Caki2 (cell line): ENCODE measurements at places on chromosomes 16 and 17.

- DNase-seq = peak; percentile 66
Observed at GRCh38 chr17:39617446-39618245, 9.1 kb upstream of the PPP1R1B start.

- DNase-seq = peak; percentile 26
Observed at GRCh38 chr16:88527186-88527936, 42.8 kb upstream of the ZC3H18 start.

- no peak for DNase-seq
Observed at GRCh38 chr16:64398793-64399192, 723.1 kb downstream of the CDH11 start.

GRCh38 chr17:5672141-5672540 is 87.8 kb upstream of the NLRP1 start:
- no peak for DNase-seq

DNA sequence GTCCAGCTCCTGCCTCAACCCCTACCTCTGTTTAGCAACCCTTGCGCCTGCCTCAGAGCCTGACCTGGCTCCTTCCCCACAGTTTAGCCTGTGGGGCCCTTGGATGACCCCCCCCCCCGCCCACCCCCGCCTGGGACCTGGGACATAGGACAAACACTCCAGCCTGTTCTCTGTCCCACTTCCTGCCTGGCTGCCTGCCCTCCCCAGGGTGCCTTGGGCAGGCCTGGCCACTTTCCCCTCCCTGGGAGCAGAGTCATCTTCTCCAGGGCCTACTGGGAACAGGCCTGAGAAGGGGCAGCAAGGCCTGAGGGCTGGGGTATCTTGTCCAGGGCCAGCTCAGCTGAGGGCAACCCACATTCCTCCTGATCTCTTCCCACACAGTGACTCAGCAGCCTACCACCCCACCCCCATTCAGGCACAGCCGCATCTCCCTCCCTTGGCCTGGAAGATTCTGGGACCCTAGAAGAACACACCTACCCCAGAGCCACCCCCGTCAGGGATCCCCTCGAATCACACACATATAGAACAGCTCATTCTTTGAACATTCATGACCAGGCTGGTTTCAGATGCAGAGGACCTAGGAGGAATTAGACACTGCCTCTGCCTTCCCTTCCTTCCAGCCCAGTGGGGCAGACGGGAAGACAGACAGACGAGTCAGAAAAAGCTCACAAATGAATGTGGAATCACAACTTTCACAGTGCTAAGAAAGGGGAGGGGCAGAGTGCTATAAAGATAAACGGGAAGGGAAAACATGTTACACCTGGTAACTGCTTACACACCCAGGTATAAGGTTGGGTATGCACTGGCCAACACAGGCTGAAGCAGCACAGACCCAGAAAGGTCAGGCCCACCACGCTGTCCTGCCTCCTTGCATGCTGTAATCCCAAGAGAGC is 6.0 kb downstream of the FHOD1 start:
- peak; percentile 52 for DNase-seq

DNA sequence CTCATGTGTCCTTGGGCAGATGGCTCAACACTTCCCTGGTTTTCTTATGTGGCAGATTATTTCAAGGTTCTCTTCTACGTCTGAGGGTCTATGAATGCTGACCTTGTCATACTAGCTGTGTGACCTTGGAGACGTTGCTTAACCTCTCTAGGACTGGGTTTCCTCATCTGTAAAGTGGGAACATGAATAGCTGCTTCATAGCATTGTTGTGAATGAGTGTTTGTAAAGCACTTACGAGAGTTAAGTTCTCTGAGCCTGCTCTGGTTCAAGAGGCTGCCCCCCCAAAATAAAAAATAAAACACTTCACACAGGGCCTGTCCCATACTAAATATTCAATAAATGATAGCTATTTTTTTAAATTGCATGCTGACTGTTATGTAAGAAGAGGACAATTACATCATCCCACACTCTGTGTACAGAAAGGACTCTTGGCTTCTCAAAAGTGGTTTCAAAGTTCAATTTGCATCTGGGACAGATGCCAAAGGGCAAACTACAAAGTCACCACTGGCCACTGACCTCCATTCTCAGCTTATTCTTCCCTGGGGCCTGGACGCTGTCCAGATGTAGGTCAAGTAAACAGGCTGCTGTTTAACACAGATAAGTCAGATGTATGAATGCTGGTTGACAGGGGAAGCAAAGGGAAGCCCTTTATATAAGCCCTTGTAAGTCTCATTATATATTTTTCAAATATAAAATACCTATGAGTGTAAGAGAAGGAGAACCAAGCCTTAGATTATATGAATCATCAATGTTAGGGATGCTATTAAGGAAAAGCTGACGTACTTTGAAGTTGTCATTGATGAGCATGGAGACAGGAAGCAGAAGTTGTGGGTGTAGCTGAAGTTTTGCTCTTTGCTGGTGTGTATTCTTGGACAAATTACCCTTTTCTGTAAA is 15.4 kb upstream of the NDEL1 start:
- no peak for DNase-seq

DNA sequence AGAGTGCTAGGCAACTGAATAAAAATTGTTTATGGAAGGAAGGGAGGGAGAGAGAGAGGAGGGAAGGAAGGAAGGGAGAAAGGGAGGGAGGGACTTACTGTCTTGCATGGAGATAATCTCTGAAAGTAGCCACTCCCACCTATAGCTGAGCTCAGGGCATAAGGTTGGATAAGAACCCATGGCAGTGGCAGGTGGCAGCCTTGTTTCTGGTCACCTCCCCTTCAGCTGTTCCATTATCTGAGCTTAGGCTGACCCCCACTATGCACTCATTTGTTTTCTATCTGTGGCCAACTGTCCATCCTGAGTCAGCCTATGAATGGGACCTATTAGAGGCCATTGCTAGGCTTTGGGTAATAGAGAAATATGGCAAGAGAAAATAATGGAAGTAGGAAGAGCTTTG is 25.3 kb upstream of the MTMR4 start:
- DNase-seq = no peak

- DNase-seq = no peak
Observed at GRCh38 chr16:83785455-83785854, 22.3 kb upstream of the HSBP1 start.

- no peak for DNase-seq
Observed at GRCh38 chr17:6862825-6863224, 31.3 kb upstream of the TEKT1 start.

- DNase-seq = no peak
Observed at GRCh38 chr17:70265471-70265870, 96.1 kb downstream of the KCNJ2 start.

DNA sequence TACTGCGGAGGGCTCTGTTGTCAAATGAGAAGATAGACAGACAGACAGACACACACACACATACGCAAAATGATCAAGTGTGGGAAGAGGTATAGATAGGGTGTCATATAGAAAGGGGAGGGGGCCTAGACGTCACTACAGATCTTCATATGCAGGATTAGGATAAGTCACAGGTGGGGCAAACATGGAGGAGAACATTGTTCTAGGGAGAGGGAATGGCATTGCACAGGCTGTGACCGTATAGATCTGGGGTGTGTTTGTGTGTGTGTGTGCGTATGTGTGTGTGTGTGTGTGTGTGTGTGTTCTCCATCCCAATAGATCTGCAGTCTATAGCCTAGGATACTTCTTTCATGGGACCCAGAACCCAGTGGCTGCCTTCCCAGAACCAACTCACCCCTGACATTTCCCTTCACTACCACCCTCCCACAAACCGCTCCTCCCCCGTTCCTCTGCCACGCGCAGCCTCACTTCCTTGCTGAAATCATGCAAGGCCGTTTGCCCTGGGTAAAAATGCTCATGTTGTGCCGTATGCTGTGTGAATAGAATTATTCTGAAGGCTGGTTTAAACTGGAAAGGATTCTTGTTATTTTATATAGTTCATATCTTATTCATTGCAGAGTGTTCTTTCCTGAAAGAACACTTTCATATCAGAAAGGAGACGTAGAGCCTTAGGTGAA is 50.5 kb upstream of the CCL1 start:
- DNase-seq = no peak

DNA sequence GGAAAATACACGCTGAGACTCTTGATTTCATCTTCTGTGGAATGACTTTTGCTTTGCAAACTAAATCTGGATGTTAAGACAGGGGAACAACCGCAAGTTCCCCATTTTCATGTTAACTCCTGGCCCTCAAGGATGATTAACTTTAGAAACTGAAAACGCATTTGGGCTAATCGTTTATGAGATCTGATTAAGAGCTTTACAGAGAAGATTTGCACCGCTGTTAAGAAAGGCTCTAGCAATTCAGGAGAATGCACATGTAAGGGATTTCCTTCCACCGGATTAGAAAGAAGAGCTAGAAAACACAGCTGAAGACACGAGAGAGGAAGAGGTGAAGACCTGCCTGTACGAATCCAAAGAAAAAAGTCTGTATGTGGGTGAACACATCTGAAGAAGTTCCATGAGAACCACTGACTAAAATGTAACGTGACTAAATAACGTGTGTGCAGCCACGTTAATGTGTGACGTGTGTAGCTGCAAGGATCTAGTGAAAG is 106.4 kb downstream of the YPEL2 start:
- DNase-seq = no peak

DNA sequence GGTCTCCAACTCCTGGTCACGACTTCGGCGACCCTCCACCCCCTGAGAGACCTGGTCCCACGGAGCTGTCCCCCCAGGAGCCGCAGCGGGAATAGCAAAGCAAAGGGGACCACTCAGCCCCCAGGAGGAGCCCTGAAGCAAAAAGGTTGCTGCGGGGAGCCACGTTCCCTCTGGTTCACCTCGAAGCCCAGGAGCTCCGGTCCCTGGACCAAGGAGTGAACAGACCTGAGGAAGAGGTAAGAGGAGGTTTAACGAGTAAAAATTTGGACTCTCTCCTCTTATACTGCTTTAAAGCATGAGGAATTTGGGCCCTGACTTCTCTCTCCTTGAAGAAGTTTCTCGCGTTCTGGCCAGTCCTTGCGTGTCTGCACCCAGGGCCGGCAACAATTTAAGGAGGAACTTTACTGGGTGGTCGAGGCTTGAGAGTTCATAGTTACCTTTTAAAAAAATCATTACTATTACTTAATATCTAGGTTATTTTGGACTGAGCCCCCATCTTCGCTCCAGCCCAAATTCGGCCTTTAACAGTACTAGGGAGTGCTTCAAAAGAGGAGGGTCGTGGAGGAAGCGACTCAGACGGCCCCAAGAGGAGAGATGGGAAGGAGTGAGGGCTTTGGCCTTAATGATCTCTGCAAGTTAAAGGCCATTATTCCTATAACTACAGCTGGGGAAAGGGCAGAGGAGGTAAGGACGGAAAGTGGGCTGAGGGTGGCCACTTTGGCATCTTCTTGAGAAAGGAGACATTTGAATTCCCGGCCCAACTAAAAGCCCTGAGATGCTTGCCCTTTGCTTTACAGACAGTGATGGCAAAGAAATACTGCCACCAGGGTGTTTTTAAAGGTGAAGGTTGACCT is 16.9 kb upstream of the HOXB9 start:
- DNase-seq = no peak

GRCh38 chr17:28527181-28527681 is 21.1 kb downstream of the FOXN1 start:
- no peak for DNase-seq

- peak; percentile 22 for DNase-seq
Observed at GRCh38 chr16:20385844-20386832, 18.4 kb downstream of the PDILT start.

DNA sequence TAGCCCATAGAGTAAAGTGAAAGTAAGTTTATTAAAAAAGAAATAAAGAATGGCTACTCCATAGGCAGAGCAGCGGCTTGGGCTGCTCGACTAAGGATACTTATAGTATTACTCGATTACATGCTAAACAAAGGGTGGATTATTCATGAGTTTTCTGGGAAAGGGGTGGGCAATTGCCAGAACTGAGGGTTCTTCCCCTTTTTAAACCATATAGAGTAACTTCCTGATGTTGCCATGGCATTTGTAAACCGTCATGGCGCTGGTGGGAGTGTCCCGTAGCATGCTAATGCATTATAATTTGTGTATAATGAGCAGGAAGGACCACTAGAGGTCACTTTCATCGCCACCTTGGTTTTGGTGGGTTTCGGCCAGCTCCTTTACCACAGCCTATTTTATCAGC is 13.3 kb upstream of the GAS7 start:
- no peak for DNase-seq

DNA sequence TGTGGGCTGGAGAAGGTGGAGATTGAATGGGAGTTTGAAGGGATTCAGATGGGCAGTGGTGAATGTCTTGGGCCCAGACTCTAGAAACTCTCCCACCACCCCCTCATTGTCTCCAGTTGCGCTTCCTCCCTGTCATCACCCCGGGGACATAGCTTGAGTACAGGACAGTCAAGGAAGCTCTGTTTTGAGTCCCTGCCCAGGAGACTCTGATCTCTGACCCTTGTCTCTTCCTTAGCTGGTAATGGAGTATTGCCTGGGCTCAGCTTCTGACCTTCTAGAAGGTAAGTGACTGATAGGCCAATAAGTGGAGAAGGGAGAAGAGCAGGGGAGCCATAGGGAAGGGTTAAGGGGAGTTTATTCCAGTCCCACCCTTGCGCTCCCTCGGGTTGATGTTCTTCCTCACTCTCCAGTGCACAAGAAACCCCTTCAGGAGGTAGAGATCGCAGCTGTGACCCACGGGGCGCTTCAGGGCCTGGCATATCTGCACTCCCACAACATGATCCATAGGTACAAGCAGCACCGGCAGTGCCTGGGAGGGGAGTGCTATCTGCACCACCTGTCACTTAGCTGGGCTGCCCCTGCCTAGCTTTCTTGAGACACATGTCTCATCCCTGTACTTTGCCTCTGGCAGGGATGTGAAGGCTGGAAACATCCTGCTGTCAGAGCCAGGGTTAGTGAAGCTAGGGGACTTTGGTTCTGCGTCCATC is 5.0 kb downstream of the TAOK2 start:
- DNase-seq = no peak

DNA sequence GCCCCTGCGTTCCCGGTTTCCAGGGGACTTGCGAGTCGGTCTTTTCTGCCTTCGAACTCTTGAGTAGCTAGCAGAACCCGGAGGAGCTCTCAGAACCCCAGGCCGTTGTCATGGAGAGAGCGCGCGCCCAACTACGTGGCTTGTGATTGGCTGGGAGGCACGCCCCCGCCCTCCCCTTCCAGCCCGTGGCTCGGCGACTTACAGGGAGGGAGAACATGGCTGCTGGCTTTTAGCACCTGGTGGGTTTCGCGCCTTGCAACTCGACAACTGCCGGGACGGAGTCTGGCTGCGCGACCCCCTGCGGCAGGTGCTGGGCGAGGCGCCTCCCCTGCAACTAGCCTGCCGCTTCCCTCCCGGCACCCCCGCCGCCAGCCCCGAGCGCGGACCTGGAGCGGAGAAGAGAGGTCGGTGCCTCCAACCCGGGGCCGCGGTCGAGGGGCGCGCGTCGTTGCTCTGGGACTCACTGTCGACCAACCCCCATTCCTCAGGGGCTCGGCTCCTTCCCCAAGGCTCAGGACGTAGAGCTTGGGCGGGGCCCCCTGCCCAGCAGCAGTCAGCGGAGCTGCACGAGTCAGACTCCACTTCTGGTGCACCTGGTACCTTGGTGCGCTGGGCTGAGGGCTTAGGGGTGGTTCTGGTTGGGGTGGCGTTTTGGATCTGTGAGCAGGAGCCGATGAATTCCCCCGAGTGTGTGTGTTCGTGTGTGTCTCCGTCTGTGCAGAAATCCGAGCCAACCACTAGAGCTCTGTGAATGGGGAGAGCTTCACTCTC is 9.0 kb upstream of the ZFP90 start:
- peak; percentile 87 for DNase-seq
